ENCODE measurements at places on chromosomes 1 and 21.

DNA sequence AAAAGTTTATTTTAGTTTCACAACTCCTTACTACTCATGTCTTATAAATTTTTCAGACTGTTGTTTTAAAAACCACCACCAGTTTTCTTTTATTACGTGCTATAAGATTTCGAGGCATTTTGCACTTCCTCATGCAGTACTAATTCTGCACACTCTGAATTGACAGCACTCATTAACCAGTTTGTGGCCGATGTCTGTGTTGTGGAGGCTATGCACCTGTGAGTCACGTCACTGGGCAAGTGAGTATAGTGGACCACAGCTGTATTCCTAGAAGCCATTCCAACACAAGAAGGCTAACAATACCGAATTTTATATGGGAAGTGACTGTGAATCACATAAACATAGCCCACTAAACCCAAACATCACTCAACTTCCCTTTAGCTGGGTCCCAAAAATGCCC, 21.0 kb upstream of the SPATA6 start:
- DNase-seq: no peak

GRCh38 chr1:7984811-7985210, 23.3 kb downstream of the PARK7 start:
- no peak for DNase-seq

- no peak for DNase-seq
These were observed 1.5 kb downstream of the CNST start for GRCh38 chr1:246567646-246568235.

GRCh38 chr21:45552696-45553391, 10.6 kb upstream of the SLC19A1 start:
- no peak for DNase-seq

DNA sequence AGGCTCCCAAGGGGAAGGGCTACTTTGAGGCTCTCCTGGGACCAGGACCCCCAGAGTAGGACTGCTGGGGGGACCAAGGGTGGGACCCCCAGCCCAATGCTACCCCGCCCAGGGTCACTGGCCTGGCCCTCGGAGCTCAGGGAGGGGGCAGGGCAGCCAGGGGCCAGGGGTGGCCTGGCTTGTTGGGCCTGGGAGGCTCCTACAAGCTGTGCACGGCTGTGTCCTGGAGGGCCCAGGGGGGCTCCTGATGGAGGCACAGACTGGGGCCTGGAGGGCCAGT, 2.2 kb downstream of the HES4 start:
- DNase-seq: no peak
